Neuronal stem cell (in vitro differentiated cells): ENCODE measurements at places on chromosomes 3 and 15.
A peak's percentile ranks its signal among the peaks of the same experiment; 100 is the strongest.

DNA sequence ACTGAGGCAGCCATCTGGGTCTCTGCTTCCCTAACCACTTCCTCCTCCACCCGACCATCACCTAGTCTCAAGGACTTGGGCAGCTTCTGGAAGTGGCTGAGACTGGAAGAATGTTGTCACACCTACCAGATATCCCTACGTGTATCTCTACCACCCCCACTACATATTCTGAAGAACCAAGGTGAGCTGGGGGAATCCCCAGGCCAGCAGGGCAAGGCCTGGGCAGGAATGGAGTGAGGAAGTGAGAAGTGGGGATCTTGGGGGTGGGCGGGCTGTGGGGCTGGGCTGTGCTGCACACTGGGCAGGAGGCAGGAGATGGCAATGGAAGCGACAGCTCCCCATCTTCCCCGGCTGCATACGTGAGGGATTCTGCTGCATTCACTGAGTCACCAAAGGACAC is 17.5 kb upstream of the ALDH1A3 start:
- DNase-seq: no peak

DNA sequence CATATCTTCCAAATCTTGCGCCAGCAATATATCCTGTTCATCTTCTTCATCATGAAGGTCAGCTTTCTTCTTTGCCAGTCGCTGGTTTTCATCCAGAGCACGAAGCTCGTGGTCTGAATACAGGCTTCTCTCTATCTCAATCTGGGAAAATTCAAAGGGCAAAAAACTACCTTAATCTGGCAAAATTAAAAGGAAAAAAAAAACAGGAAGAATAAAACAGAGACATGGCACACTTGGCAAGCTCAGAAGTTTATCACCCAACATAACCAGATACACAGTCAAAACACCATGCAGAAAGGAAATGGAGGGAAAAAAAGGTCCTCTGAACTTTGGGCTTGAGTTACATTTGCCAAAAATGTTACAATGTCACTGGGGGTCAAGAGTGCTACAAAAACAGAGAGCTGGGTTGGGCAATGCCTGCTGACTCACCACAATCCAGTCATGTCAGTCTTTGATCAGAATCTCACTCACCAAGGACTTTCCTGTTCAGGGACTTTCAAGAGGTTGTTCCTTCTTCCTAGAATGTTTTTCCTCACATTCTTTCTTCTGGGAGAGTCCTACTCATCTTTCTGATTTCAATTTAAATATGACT is 1.5 kb downstream of the MRPL46 start:
- DNase-seq: no peak

DNA sequence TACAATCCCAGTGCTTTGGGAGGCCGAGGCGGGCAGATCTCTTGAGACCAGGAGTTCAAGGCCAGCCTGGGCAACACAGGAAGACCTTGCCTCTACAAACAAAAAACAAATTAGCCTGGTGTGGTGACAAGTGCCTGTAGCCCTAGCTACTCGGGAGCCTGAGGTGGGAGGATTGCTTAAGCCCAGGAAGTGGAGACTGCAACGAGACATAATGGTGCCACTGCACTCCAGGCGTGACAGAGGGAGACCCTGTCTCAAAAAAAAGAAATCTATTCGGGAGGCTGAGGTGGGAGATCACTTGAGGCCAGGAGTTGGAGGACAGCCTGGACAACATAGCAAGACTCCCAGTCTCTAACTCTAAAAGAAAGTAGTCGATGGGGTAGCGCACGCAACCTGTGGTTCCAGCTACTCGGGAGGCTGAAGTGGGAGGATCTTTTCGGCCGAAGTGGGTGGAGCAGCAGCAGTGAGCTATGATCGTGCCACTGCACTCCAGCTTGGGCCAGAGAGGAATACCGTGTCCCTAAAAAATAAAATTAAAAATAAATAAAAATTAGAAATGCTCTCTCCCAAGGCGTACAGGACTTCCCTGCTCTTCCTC is 775 bp downstream of the C3orf33 start:
- DNase-seq: no peak

- no peak for DNase-seq
Observed at GRCh38 chr15:47754312-47754711, 37.0 kb downstream of the SEMA6D start.

DNA sequence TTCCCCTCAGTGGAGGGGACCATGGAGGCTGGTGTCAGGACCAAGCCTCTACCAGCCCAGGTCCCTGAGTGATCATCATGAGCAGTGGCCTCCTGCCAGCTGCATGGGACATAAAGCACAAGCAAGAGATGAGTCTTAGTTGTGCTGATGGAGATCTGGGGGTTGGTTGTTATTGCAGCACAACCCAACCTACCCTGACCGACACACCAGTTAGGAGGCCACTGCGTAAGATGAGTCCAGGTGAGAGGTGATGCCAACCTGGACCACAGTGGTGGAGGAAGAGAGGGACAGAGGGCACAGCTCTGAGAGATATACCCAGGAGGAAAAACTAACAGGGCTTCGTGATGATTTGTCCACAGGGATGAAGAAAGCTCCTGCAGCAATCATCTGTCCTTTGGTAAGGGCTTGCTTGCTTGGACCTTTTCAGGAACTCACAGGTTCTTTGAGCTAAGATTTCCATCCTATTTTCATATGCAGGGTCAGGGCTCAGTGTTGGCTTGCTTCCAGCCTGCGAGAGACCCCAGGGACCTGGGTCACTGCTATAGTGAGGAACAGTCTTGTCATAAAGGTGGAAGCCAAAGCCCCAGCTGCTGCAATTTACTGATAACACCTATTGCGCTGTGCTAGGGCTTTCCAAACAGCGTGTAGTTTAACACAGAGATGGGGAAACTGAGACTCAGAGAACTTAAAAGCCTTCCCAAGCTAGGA is 8.1 kb downstream of the RASGRF1 start:
- no peak for DNase-seq

GRCh38 chr3:47634996-47635395 is 56.3 kb upstream of the CSPG5 start:
- no peak for DNase-seq

DNA sequence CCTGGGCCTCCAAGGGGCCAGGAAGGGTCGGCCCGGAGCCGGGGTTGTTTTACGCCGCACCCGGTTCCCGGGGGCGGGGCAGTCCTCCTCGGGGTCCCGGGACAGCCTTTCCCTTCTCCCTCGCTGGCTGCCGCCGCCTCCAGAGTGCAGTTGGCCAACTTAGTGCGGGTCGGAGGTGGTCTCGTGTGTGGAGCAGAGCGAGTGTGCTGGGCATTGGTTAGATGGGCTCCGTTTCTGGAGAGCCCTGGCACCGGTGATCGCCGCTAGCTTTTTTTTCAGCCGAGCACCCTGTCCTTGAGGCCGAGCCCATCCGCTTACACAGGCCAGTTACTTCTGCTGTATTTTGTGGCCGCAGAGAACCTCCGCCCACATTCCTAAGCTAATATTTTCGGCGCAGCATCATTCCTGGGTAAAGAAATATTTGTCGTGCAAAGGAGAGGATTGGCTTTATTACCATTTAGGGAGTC is 585 bp downstream of the KIF23 start:
- peak; percentile 24 for DNase-seq

DNA sequence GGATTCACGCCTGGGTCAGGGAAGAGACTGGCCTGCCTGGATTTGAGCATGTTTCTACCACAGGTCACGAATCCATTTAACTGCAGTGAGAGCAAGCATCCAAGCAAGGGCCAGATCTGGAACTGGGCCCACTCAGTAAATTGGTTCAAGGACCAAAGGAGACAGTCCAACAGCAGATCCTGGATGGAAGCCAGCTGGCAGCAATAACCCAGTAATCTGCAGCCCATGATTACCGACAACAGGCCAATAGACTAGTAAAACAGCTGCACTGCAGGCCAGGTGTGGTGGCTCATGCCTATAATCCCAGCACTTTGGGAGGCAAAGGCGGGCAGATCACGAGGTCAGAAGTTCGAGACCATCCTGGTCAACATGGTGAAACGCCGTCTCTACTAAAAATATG is 11.8 kb downstream of the SAMD7 start:
- DNase-seq: no peak

GRCh38 chr3:119294696-119295671 is 801 bp downstream of the ARHGAP31 start:
- DNase-seq: peak; percentile 29

DNA sequence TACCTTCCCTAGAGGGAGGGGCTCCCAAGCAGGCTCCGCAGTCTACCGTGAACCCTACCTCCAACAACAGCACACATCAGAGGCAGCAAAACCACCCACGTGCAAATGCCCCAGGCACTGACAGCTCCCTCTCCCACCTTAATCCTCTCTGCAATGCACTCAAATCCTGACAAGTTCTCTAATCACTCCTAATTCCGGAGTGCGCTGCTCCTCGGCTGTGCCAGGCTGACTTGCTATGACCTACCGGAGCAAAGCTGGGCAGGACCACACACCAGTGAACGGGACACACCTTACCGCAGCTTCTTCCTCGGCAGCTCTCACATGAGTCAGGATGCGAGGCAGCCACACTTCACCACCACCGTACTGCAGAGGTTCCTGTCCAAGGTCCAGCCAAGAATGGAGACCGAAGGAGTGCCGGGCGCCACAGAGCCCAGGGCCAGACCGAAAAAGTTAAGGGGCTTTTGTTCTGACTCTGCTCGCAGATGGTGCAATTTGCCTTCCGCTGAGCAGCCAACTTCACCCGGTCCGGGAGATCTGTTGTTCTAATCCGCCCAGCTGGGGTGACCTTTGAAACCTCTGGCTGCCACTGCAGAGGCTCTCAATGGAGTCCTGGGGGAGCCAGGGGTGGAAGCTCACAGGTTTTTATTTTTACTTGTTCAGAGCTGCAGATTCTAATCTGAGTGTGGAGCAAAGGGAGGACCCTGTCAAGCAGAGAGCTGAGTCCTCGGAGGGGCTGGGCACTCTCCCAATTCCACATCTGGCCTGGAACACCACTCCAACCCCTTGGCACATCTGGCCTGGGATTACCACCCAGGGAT is 84.4 kb downstream of the MYLK start:
- DNase-seq: peak; percentile 73

DNA sequence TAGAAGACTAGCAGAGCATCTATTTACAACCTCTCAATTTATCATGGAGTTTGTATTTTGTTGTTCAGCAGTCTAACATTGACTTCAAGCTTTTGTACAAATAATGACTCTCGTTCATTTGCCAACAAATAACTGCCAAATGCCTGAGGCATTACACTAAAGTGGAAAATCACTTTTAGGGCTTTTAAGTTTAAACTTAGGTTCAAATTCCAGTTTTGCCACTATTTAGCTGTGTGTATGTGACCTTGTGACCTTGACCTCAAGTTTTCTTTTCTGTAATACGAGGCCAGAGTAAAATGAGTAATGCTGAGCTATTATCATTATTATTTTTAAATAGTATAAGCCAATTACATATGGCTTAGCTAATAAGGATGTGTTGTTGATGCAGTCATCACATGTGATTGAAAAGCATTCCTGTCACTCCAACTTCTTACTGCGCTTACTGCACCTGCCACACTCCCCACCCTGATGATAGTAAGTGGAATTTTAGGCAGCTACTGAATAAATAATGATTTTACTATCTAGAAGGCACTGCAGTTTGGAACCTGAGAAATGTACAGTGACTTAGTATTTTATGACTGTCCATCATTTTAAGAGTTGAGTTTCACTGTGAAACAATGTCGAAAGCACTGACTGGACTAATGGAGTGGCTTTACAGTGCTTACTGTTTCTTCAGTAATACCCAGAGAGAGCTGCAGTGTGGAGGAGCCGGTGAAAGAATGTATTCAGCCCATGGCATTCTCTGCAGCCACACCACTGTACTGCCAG is 16.3 kb downstream of the ARL8B start:
- DNase-seq: no peak

DNA sequence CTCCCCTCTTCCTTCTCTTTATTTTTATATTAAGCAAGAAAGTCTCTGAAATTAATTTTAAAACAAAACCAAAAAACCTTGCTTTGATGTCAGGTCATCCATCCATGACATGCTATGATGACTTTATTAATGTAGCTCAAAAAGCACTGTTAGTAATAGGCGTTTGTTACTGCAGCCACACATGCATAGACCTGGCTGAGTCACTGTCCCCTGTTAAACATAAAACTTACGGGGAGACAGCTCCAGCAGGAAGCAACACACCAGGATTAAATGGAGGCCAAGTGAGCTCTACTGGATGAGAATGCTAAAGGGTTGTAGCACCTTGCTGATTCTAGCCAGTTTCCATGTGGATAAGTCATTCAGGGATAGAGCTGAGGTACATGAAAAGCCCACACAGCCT is 661.1 kb downstream of the MAGI1 start:
- no peak for DNase-seq

- DNase-seq: no peak
Observed at GRCh38 chr3:197353001-197353866, 54.8 kb upstream of the DLG1 start.

- no peak for DNase-seq
Observed at GRCh38 chr15:95559875-95560394, 770.6 kb upstream of the NR2F2 start.

GRCh38 chr3:9037144-9037711 is 74.0 kb upstream of the RAD18 start:
- no peak for DNase-seq

DNA sequence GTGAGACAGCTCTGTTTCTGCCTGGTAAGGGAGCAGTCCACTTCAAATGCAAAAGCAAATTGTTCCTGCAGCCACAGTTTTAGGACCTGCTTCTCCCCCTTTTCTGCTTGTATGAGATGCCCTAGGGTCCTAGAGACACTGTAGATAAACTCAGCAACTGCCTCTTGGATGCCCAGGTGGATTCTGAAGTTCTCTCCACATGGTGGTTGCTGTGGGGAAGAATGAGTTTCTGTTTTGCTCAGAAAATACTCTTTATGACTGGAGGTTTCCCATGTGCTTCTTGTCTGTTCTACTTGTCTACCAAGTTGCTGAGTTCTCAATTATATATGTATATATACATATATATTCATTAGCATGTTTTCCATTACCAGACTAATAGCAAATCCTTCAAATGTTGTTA is 5.6 kb upstream of the ZNF80 start:
- no peak for DNase-seq
